Camera-type eye (tissue), 1 donor: ENCODE measurements at places on chromosomes 7 and 10. TPM values are rescaled to one million over a fixed set of nuclear protein-coding genes. Genes with fewer than 3 reads are reported as not detected.

RNF32 gene
- total RNA-seq = 10.7 TPM

NCOA4 gene
- 171 TPM for total RNA-seq

ANKRD2 gene
- 0.55 TPM for total RNA-seq

INA gene
- 102 TPM for total RNA-seq

FZD8 gene
- total RNA-seq = 20.7 TPM

ANKRD61 gene
- not detected for total RNA-seq

ZNF862 gene
- 19.2 TPM for total RNA-seq

UMAD1 gene
- total RNA-seq = 17.3 TPM

EZH2 gene
- total RNA-seq = 43.0 TPM
